ENCODE measurements at places on chromosomes 5 and 9. TPM values are rescaled to one million over a fixed set of nuclear protein-coding genes. Genes with fewer than 3 reads are reported as not detected.

GRCh38 chr9:132036521-132036920 is 43.1 kb downstream of the MED27 start:
- DNase-seq, result no peak

DNA sequence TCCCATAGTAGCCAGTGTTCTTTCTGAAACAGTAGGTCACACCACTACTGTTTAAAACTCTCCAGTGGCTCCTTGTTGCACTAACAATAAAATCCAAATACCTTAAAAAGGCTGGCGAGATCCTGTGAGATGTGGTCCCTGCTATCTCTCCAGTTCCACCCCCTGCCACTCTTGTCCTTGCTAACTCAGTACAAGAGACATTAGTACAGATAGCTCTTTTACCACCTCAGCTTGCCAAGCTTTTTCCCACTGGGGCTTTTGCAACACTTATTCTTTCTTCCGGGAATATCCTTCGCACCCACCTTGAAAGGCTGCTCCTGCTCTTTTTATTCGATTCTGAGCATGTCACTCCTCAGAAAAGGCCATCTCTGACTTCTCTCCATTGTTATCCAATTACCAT is 14.9 kb downstream of the NIPSNAP3B start:
- no peak for DNase-seq

FOXD4L4 gene
- not detected for polyA plus RNA-seq

AMBP gene
- polyA plus RNA-seq, result 1.9 TPM

PKN3 gene
- 13.4 TPM for polyA plus RNA-seq

PCDHGB3 gene
- 2.8 TPM for polyA plus RNA-seq

IPO11 gene
- polyA plus RNA-seq, result 37.8 TPM
